ENCODE measurements at places on chromosomes 7 and 10.

- DNase-seq = no peak
These were observed 484.2 kb upstream of the CELF2 start for GRCh38 chr10:10533437-10533836.

DNA sequence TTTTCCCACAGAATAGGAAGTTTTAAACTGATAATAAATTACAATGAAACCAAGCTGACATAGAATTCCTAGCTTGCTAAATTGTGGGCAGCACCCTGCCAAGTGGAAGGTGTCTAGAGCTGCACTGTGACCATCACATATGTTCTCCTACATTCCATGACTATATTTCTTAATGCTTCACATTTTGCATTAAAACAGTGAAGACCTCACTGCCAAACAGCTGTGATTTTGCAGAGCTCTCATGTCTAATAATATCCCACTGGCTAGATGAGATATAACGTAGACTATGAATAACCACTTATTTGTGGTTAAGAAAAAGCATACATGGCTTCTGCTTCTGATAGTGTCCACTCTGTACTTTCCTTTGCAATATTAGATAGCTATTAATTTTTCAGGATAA lies 228.3 kb upstream of the TEX47 start:
- DNase-seq = no peak

GRCh38 chr10:132678436-132679216 lies 107.3 kb downstream of the NKX6-2 start:
- DNase-seq = no peak

DNA sequence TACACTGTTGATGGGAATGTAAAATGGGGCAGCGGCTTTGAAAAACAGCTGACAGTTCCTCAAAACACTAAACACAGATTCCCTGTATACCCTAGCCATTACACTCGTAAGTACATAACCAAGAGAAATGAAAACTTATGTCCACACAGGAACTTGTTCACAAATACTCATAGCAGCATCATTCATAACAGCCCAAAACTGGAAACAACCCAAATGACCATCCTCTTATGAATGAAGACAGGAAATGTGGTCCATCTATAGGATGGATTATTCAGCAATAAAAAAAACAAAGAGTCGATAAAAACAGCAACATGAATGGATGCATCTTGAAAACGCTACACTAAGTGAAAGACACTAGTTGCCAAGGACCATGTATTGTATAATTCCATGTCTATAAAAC lies 23.7 kb downstream of the NMT2 start:
- no peak for DNase-seq

DNA sequence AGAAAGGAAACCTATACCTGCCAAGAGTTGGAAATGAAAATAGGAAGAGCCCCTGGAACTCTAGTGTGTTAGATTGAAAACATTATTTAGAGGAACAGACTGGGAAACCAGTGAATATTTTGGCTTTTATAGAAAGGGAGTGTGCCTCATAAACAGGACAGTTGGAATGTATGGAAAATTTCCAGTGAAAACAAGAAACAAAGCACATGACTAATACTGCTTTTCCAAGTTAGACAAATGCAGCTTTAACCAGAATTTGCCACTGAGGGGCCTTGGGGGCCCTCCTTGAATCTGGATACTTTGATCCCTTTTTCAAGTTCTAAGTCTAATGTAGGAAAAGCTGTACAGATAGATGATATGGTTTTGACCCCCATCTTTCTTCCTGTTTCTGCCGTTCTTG lies 21.2 kb downstream of the ITGB8 start:
- no peak for DNase-seq

DNA sequence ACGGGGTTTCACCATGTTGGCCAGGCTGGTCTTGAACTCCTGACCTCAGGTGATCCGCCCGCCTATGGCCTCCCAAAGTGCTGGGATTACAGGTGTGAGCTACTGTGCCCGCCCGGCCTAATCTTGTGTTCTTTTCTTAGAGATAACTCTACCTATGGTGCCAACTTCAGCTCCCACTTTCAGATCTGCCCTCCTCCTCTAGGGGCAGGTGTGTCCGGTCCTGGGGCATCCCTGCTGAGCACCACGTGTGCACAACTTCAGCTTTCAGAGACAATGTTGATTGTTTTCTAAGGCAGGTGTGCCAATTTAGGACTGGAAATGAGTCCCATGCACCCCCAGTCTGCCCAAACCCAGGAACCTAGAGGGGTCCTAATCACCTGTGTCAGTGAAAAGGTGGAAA lies 18.5 kb upstream of the FXYD4 start:
- no peak for DNase-seq

- no peak for DNase-seq
These were observed 47.9 kb downstream of the PWWP2B start for GRCh38 chr10:132444877-132445351.

- no peak for DNase-seq
These were observed 368.6 kb downstream of the REEP3 start for GRCh38 chr10:63889803-63890202.
